Gastroesophageal sphincter (tissue), 4 donors: ENCODE measurements at places on chromosomes 7 and 10.

DNA sequence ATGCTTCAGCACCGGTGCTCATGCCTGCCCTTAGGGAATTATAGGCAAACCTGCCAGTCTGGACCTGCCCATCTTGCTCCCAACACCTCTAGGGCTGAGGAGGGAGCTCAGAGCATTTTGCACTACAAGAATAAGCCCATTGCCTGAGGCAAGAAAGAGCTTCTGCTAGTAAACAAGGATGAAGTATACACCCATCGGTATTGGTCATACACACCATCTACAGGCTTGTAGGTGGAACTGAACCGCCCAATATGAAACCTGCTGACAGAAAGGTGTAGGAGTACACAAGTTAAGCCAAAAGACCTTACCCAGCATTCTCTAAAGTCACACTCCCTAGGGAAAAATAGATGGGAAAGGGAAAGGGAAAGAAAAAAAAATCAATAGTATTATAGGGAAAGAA is 957.0 kb upstream of the LRRTM3 start:
- ATAC-seq = no peak

- no peak for ATAC-seq
Observed at GRCh38 chr10:131537281-131537680, 225.8 kb upstream of the TCERG1L start.

DNA sequence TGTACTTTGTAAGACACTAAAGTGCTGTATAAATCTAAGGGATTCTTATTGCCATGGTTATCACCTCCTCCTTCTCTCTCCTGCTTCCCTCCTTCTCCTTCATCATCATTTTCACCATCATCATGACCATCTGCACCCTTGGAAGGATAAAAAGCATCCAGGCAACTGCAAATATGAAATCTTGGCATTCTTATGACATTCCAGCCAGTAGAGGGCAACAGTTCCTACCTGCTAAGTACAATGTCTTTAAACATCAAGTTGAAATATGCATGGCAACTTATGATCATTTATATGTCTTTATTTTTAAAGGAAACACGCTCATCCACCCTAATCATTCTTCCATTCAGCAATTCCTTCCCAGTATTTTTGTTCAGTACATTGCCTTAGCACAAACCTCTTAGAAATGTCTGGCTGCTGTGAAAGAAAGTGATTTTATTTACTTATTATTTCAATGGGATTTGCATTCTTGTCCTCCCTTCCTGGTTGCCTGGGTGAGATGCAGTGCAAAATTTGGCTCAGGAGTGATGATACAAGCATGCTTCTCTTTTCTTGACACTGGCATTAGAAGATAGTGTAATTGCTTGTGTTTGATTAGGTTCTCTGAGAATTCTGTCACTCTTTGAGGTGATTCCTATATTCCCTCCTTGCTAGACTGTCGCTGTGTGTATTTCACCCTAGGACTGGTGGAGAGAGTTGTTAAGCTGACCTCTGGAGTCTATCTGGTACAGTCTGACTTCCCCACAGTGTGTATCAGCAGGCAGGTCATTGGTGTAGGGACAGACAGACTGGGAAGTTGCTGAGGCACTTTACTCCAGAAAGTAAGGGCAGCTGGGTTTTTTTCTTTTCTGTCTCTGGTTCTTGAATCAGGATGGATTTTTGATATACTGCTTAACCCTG is 188.5 kb upstream of the BMPER start:
- ATAC-seq = no peak

GRCh38 chr7:158008267-158008666 is 579.4 kb downstream of the PTPRN2 start:
- no peak for ATAC-seq

GRCh38 chr10:80465451-80465835 is 11.3 kb downstream of the TSPAN14 start:
- ATAC-seq = no peak

DNA sequence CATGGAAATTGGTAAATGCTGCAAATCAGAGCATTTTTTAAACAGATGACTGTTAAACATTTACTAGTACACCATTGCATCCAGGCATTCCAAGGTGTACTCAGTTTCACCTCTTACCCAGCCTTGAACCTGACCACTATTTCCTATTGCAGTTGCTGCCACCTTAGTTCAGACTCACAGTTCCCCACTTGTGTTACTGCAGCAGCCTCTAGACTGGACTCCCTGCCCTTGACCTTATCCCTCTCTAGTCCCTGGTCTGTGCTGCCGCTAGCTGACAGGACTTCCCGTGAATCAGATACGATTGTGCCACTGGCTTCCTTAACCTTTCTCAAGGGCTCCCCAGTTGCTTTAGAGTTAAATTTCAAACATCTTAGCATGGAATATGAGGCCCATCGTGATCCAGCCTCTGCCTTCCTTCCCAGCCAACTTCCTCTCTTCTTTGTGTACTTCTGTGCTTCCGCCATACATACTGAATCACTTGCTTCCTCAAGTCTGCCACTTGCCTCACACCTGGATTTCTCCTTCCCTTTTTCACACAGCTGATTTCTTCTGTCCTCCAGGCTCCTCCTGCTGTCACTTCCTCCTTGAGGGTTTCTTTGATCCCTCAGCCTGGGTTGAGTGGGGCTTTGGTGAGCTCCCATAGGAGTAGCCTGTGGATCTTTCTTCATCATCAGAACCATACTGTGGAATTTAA is 118.7 kb upstream of the GJD4 start:
- ATAC-seq = no peak

DNA sequence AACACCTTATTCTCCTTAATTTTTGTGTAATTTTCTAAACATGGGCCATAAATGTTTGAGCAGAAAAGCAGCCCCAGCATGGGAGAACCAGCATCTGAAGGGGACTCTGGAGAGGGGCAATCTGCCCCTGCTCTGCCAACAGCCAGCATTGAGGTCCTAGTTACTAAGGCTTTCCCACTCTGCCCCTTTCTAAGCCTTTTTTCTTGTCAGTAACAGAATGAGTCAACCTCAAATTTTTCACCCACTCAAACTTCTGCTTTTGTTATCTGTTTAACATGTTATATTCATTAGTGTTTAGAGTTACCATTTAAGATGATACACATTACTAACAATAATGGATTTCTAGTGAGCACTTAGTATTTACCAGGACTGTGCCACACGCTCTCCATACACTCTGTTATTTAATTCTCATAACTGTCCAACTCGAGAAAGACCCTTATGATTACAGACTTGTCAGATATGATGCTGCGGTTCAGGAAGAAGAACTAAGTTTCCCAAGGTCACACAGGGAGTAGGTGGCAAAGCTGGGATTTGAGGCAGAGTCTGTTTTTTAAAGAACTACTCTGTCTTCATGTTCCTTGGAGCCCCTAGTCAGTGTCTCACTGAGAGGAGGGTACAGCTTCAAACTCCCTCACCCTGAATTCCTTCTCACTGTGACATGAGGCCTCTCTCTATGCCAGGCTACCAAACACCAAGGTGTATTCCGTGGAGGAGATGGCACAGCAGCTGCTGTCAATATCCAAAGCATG is 19.9 kb upstream of the GPAM start:
- no peak for ATAC-seq

- no peak for ATAC-seq
Observed at GRCh38 chr7:134619627-134620331, 26.9 kb upstream of the BPGM start.

- no peak for ATAC-seq
Observed at GRCh38 chr10:64196638-64197315, 675.6 kb downstream of the REEP3 start.

GRCh38 chr7:108037140-108037539 is 34.2 kb upstream of the LAMB1 start:
- ATAC-seq = no peak

GRCh38 chr10:87850742-87851205 is 12.6 kb downstream of the KLLN start:
- ATAC-seq = peak; percentile 71

DNA sequence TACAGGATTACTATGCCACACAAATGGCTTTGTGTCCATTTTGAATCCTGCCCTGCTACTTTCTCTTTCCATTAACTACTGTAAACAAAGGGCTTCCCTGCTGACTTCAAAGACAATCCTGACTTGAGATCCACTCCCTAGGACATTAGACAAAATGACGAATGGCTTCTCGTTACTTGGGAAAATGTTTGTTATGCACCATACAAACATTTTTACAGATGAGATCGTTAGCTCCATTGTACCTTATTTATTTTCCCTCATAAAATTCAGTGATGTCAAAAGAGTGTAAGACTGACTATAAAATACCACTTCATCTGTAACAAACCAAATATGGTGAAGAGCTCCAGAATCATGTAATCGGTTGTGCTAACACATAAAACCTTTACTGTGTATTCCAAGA is 121.8 kb downstream of the CD36 start:
- ATAC-seq = no peak

GRCh38 chr7:148395990-148396716 is 194.4 kb upstream of the C7orf33 start:
- ATAC-seq = no peak

- no peak for ATAC-seq
Observed at GRCh38 chr10:35896001-35896400, 253.9 kb upstream of the FZD8 start.

GRCh38 chr10:114694752-114695151 is 36.7 kb upstream of the ABLIM1 start:
- ATAC-seq = no peak

- no peak for ATAC-seq
Observed at GRCh38 chr7:158343936-158344455, 243.6 kb downstream of the PTPRN2 start.

GRCh38 chr10:653991-654646 is 35.3 kb downstream of the DIP2C start:
- ATAC-seq = no peak

DNA sequence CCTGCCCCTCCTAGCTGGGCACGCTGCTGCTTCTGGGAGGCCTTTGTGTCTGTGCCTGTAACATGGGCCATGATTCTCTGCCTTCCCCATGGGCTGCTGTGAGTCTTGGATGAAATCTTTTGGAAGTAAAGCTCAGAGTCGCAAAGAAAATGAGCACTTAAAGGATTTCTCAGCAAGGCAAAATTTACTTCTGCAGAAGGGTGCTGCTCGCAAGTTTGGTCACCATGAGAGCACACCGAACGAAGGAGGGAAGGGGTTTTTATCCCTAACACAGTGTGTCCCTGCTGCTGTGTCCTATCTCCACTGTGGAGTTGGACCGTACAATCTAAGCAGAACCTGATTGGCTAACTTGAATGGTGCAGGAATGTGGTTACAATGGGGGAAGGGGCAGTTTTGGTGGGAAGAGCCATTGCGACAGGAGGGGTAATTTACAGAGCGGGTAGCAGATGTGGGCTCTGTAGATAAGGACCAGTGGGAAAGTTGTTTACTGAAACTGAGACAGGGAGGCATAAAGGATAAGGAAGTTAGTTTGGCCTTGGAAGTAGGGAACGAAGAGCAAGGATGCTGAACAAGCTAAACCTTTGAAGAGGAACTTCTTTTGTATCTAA is 57.5 kb downstream of the FANK1 start:
- no peak for ATAC-seq

GRCh38 chr10:47289921-47290320 is 10.1 kb upstream of the GDF10 start:
- ATAC-seq = no peak

DNA sequence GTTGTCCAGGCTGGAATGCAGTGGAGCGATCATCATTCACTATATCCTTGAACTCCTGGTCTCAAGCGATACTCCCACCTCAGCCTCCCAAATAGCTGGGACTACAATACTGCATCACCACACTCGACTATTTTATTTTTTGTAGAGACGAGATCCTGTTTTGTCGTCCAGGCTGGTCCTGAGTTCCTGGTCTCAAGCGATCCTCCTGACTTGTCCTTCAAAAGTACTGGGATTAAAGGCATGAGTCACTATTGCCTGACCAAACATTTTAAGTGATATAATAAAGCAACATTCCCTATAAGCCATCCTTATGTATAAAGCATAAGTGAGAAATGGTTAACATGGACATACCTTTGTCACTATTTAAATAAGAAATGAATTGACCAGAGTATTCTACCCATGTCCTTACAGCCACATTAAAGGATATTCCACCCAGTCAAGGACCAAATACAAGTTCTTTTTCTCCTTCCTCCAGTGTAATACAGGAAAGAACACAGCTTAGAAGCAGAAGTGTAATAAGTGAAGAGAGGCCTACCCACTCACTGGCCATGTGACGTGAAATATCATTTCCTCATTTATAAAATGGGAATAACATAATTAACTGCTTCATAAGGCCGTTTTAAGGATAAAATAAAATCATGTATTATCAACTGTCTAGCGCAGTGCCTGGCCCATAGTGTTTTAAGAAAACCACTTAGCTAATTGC is 82.0 kb downstream of the DOCK4 start:
- peak; percentile 34 for ATAC-seq

- no peak for ATAC-seq
Observed at GRCh38 chr7:1829111-1829510, 159.0 kb downstream of the ELFN1 start.

DNA sequence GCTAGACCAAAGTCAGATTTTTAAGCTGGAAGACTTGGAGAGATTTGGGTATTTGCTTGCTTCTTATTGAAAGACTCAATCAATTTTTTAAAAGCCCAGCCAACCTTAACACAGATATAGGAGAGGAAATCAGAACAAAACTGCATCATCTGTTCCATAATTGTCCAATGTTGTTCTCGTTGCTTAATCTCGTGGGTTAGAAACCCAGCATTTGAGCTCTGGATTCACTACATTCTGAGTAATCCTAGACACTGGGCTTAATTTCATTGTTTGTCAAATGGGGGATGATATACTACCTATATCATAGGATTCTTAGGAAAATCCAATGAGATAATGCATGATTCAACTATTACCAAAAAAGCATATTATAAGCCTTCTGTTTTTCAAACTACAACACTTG is 48.9 kb downstream of the CALD1 start:
- ATAC-seq = no peak

- no peak for ATAC-seq
Observed at GRCh38 chr7:22995011-22995410, 18.9 kb downstream of the HYCC1 start.

DNA sequence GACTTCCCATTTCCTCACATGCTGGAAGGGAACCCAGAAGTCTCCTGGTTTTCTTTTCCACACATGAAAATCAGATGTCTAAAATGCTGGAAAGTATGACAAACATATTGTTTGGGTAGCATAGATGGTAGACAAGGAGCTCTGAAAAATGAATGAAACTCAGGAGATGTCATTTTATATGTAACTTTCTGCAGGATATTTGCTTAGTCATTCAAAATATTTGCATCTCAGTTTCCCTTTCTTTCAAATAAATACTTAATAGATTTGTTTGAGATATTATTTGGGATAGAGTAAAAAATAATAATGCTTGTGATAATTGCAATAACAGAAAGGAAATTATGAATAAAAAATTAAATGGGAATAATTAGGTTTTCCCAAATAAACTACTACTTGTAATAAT is 298.9 kb upstream of the ADARB2 start:
- no peak for ATAC-seq

GRCh38 chr10:61313460-61313859 is 139.7 kb downstream of the TMEM26 start:
- ATAC-seq = no peak

DNA sequence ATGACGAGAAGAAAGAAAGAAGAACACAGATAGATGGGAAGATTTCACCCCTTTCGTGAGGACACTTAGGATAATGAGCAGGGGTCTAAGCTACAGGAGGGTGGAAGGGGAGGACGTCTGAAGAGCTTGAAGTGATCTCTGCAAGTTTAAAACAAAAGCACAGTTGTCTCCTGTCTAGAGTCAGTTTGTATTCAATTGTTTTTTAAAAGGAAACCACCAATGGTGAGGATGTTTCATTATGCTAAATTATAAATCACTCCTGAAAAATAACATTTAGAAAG is 85.9 kb downstream of the ADAM12 start:
- no peak for ATAC-seq
